ENCODE measurements at places on chromosomes 7 and 10.

- DNase-seq, result no peak
Observed at GRCh38 chr10:64558094-64558835, 1037.1 kb downstream of the REEP3 start.

GRCh38 chr10:113880236-113880635, 25.8 kb downstream of the NHLRC2 start:
- DNase-seq, result no peak

GRCh38 chr10:123999261-123999660, 94.1 kb downstream of the CHST15 start:
- DNase-seq, result no peak

- DNase-seq, result peak; percentile 47
Observed at GRCh38 chr7:36487756-36488336, 98.2 kb downstream of the ANLN start.

DNA sequence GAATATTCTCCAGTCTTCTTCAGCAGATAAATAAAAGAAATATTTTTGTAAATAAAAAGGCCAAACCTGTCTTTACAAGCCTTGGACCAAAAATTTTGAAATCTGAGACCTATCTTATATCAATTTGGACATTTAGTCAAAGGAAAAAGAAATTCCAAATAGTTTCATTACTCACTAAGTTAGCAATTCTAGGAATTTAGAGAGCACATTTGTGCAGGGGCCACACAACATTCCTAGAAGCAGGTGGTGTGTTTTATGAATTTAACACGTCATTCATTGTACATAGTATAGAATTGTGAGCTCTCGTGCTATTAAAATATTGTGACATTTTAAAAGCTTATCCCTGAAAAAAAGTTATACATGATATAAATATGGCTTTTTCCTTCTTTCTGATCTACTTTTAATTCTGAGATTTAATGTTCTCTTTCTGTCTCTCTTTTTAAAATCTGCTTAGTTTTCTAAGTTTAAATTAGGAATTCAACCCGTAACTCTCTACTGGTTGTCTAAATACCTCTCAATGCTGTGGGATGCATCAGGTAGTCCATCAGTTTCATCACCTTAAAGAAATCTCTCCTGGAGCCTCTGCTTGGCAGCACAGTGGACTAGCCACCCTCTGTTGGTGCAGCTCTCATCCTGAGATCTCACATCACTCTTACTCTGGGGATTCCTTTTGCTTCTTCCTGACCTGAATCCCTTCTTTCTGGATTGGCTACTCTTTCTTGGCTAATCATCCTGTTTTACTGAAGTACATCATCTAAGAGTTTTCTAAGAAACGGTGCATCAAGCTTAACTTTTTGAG, 124.5 kb downstream of the SEMA3E start:
- no peak for DNase-seq

DNA sequence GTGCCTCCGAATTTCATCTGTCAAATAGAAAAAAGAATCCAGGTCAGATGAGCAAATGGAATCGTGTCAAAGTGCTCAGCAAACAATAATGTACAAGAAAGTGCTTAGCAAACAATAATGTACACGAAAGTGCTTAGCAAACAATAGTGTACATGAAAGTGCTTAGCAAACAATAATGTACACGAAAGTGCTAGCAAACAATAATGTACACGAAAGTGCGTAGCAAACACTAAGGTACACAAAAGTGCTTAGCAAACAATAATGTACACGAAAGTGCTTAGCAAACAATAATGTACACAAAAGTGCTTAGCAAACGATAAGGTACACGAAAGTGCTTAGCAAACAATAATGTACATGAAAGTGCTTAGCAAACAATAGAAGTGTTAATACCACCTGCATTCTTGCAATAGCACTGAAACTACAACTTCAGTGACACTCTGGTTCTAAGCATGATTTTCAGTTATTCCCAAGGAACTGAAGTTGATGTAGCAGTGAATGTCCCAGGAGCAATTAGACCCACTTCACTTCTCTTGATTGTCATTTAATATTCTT, 33.4 kb upstream of the MYL10 start:
- DNase-seq, result no peak
